ENCODE measurements at places on chromosomes 3 and 15.

GRCh38 chr3:14092464-14092863 is 32.2 kb downstream of the CHCHD4 start:
- DNase-seq, result no peak

GRCh38 chr3:163809540-163809993 is 1268.7 kb downstream of the SI start:
- no peak for DNase-seq

GRCh38 chr3:80307844-80308243 is 540.0 kb upstream of the ROBO1 start:
- no peak for DNase-seq

- no peak for DNase-seq
These were observed 21.4 kb upstream of the NR2E3 start for GRCh38 chr15:71788646-71789579.

GRCh38 chr3:179046497-179047353 is 24.9 kb downstream of the ZMAT3 start:
- DNase-seq, result no peak

DNA sequence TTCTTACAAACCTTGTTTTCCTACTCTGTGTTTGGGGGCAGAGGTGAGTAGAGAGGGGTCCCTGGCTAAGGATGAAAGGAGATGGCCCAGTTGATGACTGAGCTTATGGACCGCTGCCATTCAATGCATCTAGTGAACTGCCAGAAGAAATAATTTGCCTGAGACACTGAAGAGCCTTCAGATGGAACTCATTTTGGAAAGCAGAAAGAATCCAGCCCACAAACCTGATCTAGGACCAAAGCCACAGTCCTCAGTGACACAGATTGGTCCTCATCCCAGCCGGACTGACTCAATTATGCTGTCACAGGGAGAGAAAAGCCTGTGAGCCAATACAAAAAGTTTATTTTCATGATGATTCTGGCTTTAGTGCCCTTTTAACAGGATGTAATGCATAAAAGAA is 82.7 kb downstream of the CD47 start:
- no peak for DNase-seq

DNA sequence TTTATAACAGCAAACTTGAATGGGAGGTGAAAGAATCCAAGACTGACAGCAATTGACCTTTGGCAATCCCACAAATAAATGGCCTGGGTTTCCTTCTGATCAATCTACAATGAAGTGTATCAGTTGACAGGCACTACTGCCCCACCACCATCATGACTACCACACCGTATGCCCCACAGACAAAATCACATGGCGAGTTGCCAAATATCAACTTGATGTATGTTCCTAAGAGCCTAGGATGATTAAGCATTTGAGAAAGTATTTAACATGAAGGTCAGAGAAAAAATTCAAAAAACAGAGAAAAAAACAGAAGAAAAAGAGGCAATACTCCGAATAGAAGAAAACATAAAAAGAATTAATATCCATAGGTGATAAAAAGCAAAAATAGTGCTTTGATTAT is 215.9 kb upstream of the STAC start:
- DNase-seq, result no peak

DNA sequence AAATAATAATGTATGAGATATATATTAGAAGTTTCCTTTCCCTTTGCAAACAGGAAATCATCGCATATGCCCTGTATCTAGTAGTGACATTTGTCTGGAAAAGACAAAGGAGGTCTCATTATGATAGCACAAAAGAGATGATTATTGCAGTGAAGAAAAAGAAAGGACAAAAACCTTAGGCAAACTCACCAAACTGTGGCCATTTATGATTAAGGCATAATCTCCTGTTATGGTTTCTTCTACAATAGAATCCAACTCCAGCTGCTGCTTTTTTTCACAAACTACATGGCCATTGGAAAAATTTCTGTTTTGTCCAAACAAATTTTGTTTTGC is 218.2 kb downstream of the ATP8B4 start:
- DNase-seq, result no peak

GRCh38 chr3:72537448-72537847 is 310.8 kb downstream of the SHQ1 start:
- no peak for DNase-seq

DNA sequence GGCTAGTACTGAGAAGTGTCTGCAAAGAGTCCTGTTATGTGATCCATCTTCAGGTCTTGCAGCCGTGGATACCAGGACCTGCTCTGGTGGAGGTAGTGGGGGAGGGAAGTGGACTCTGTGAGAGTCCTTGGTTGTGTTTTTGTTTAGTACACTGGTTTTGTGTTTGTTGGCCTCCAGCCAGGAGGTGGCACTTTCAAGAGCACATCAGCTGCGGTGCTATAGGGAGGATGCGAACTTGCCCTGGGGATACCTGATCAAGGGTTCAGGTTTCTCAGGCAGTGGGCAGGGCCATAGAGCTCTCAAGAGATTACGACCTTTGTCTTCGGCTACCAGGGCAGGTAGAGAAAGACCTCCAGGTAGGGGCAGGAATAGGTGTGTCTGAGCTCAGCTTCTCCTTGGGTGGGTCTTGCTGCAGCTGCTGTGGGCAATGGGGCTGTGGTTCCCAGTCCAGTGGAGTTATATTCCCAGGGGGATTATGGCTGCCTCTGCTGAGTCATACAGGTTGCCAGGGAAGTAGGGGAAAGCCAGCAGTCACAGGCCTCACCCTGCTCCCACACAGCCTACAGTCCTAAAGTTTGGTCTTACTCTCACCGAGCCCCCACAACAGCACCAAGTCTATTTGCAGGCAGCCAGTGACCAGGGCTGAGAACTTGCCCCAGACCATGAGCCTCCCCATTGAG is 132.8 kb upstream of the NPHP3 start:
- no peak for DNase-seq

DNA sequence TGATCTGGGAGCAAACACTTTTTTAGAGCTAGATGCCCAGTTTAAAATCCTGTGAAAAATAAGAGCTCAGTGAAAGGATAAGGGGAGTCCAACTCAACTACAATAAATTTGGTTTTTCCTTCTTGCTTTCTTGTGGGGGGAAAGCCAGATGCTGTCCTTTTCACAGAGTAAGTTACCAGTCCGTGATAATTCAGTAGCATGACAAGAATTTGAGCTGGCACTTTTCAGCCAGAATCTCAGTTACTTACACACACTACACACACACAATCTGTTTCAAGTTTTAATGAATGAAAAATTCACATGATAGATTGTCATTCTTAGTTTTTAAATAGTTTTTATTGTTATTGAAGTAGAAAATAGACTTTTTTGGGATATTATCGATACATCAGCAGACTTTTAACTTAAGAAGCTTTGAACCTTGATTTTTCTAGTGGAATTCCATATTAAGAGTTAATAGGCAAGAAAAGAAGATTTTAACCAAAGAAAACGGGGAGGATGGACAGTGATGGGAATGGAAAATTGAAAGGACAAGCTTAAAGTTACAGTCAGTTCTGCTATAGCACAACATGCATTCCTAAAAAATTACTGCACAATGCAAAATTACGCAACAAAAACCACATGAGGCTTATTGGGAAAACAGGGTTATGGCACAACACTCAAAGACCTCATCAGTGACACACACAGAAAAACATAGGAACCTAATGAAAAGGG is 47.0 kb downstream of the PSMD6 start:
- peak; percentile 93 for DNase-seq

DNA sequence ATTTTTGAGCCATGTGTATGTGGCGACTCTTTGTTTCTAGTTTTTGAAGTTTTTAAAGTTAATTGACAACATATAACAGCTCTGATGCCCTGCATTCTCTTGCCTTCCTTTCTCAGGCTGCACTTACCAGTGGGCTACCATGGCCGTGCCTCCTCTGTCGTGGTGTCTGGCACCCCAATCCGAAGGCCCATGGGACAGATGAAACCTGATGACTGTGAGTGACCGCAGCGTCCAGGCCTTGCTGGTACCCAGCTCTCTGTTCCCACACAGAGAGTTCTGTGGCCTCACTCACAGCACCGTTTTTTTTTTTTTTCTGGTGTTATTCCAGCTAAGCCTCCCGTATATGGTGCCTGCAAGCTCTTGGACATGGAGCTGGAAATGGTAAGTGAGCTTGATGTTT is 15.1 kb downstream of the FAH start:
- no peak for DNase-seq

DNA sequence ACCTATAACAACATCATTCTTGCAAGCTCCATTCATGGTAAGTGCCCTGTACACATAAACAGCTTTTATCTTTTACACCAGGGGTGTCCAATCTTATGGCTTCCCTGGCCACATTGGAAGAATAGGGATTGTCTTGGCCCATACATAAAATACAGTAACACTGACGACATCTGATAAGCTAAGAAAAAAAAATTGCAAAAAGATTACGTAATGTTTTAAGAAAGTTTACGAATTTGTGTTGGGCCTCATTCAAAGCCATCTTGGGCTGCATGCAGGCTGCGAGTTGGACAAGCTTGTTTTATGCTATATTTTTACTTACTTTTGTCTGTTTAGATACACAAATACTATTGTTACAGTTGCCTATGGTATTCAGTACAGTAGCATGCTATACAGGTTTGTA is 31.6 kb downstream of the ZNF654 start:
- no peak for DNase-seq

DNA sequence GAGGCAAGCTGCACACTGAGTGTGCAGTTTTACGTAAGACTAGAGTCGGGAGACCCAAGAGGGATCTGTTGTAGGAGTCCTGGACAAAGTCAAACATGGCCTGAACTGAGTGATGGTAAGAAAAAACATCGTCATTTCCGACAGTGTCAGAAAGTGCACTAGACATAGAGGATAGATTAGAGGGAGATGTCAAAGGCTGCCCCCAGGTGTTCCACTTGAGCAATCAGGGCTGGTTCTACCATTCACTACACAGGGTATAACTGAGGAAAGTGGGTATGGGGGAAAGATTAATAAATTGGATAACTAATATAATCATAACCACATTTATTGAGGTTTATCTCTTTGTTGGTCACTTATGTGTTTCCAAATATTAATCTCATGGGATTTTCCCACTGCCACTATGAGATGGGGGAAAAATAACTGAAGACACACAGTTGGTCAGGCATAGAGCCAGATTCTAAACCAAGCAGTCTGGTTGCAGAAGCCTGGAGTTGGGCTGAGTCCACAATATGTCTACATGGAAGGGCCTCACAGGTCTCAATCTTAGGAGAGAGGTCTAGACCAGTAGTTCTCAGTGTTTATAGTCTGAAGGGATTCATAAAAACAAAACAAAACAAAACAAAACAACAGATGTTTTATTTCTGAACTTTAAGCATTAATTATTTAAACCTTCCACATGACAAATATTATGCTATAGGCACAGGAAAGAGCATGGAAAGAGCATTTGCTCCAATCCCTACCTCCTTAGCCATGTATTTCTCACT is 766.5 kb downstream of the NTRK3 start:
- DNase-seq, result no peak

DNA sequence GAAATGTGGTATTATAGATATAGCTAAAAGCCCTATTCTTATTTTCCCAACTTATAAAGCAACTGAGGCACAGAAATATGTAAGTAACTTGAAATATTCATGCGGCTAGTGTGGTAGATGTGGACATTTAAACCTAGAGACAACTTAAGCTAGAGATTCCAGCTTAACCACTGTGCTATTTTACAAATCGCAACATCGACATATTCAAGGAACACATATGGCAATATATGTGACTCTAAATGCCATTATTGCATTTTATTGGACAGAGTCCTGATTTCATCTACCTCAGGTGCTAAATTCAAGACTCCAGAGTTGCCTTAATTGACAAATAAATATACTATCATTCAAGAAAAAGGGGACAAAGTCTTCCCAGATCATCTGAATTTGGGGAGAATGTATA is 442.3 kb downstream of the NLGN1 start:
- DNase-seq, result no peak

- DNase-seq, result no peak
These were observed 17.8 kb downstream of the PRICKLE2 start for GRCh38 chr3:64207289-64208080.

DNA sequence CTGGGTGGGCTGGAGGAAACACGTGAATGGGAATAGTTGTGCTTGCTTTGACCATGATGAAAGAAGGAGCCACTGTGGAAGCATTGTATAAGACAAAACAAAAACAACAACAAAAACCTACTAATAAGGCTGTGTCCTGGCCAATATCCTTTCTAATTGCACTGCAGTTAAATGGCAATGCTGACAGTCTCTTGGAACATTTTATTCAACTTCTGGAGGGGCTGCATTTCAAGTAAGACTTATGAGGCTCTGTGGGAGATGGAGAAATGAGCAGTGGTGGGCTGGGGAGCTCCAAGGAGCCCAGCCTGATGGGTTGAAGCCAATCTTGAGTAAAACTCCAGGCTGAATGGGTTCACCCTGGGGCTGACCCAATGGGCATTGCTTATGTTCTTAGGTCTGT is 99.8 kb upstream of the ROPN1 start:
- DNase-seq, result no peak

DNA sequence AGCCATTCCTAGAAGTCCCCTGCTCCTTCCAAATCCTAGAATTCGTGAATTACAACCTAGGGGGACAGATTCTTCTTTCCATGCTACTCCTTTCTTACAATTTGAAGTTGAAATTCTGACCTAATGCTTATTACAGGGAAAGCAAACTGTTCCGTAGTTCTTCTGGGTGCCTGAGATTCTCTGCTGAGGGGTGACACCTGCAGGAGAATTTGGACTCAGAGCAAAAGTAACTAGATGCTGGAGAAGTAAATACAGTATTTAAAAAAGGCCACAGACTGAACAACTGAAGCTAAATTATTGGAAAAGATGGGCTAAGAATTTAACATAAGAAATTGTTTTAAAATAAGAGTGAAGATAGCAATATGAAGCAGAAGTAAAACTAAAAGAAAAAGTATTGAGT is 37.9 kb downstream of the ACAD9 start:
- DNase-seq, result no peak

DNA sequence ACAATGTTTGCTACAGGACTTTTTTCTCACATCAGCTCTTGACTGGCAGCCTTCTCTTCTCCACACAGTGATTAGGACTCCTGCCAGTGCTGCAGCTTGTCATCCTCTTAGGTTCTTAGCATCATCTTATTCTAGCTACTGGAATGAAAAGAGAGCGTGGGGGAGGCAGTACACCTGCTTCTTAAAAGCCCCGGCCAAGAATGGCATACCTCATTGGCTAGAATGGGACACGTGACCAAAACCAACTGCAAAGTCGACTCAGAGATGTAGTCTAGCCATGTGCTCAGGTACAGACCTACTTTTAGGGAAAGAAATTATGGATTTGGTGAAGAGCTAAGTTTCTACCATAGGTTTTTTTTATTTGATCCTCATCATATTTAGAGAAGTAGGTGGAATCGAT is 44.1 kb downstream of the RARB start:
- no peak for DNase-seq

Data from HCEC 1CT (cell line).